ENCODE measurements at places on chromosomes 1 and 21.
A peak's percentile ranks its signal among the peaks of the same experiment; 100 is the strongest.

- no peak for DNase-seq
Observed at GRCh38 chr1:209900734-209901133, 37.3 kb upstream of the SYT14 start.

DNA sequence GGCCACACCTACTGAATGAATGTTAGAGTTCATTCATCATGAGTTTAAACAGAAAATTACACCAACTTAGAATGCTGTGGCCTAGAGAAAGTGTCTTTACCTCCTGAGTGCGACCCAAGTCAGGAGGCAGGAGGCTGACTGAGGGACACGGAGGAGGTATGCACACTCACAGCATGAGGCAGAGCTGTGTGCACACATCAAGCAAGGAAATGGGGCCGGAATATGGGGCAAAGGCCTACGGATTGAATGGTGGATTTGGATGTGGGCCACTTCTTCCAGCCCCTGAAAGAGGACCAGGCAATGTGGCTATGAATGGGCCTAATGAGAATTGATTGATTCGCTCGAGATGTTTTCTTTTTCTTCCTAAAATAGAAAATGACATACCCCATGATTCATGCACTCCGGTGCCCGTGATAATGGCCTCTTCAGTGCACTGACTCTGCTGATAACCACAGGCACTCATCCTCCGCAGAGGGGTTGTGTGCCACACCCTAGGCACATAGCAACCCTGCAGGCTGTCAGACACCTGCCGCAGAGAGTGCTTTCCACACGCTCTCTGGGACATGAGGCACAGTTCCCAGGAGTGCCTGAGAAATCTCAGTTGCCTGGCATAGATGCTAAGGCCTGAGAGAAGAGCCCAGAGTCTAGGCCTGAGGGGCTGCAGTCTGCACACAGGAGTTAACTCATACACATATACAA, 155.5 kb downstream of the GLUL start:
- DNase-seq, result no peak

- DNase-seq, result no peak
Observed at GRCh38 chr1:156289857-156290256, 5.6 kb downstream of the GLMP start.

- peak; percentile 62 for DNase-seq
Observed at GRCh38 chr1:84146411-84147032, 2.5 kb downstream of the PRKACB start.

DNA sequence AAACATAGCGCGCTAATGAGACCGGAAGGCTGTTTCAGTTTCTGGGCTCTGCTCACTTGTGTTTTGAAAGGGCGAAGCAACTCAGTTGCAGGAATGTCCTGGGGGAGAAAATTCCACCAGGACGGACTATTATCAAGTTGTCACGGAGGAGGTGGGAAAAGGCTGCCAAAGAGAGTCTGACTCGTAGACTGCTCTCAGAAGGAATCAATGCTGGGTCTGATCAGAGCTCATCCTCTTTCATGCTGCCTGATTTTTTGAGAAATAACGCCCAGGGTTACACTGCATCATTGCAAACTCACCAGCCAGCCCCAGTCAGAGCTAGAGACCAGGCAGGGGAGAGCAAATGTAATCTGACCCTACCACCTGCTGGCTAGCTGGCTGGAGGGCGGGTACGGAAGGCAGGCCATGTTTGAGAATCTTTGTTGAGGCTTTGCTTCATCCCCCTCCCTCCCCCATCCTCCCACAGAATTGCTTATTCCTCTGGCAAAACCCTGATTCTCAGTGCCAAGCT, 36.4 kb upstream of the BCL9 start:
- DNase-seq, result no peak

- no peak for DNase-seq
Observed at GRCh38 chr1:92445865-92446264, 40.9 kb downstream of the GFI1 start.

GRCh38 chr1:182588500-182589396, at the start of gene RNASEL:
Gene RNASEL, minus strand, starts transcription at chr1:182589256. Its CDS starts 2,450 bp downstream, at chr1:182586806.
- DNase-seq, result peak; percentile 59

- DNase-seq, result peak; percentile 39
Observed at GRCh38 chr1:39573736-39574624, 2.6 kb downstream of the PABPC4 start.

- peak; percentile 18 for DNase-seq
Observed at GRCh38 chr1:164064501-164064900, 494.5 kb upstream of the PBX1 start.

- DNase-seq, result no peak
Observed at GRCh38 chr1:240515505-240515904, 96.5 kb downstream of the GREM2 start.
